Pancreas (tissue), 10 donors: ENCODE measurements at places on chromosomes 7 and 10. TPM values are rescaled to one million over a fixed set of nuclear protein-coding genes. Genes with fewer than 3 reads are reported as not detected.
A peak's percentile ranks its signal among the peaks of the same experiment; 100 is the strongest.

DNA sequence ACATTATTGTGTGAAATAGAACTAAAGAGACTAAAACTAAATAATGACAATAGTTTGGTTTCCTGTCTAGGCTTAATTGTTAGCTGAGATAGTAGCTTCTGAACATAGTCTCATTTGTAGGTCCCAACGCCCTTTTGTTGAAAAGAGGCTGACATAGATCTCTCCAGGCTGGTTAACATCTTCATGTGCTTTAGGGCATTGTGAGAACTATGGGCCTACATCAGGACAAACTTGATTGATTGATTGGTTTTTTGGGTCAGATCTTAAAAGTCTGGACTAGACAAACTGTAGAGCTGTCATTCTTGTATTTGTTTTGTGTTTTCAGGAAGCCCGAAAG is 869 bp downstream of the CHCHD1 start:
- no peaks in the 10 kb centered on the region for H3K27me3 ChIP-seq
- no peak for DNase-seq
- H3K4me1 ChIP-seq = peaks cover 24% of the 10 kb centered on the region
- no peaks in the 10 kb centered on the region for H3K36me3 ChIP-seq

GRCh38 chr7:67809586-67809985 is 813.0 kb downstream of the TYW1 start:
- H3K27me3 ChIP-seq = no peaks in the 10 kb centered on the region
- DNase-seq = no peak
- H3K27ac ChIP-seq = no peak overlapping the region

GRCh38 chr7:30429156-30429530 is 49.4 kb downstream of the NOD1 start:
- no peaks in the 10 kb centered on the region for H3K36me3 ChIP-seq
- H3K4me1 ChIP-seq = peaks cover 30% of the 10 kb centered on the region
- no peak overlapping the region for H3K27ac ChIP-seq
- no peaks in the 10 kb centered on the region for H3K27me3 ChIP-seq
- no peak overlapping the region for H3K4me3 ChIP-seq
- DNase-seq = no peak

DNA sequence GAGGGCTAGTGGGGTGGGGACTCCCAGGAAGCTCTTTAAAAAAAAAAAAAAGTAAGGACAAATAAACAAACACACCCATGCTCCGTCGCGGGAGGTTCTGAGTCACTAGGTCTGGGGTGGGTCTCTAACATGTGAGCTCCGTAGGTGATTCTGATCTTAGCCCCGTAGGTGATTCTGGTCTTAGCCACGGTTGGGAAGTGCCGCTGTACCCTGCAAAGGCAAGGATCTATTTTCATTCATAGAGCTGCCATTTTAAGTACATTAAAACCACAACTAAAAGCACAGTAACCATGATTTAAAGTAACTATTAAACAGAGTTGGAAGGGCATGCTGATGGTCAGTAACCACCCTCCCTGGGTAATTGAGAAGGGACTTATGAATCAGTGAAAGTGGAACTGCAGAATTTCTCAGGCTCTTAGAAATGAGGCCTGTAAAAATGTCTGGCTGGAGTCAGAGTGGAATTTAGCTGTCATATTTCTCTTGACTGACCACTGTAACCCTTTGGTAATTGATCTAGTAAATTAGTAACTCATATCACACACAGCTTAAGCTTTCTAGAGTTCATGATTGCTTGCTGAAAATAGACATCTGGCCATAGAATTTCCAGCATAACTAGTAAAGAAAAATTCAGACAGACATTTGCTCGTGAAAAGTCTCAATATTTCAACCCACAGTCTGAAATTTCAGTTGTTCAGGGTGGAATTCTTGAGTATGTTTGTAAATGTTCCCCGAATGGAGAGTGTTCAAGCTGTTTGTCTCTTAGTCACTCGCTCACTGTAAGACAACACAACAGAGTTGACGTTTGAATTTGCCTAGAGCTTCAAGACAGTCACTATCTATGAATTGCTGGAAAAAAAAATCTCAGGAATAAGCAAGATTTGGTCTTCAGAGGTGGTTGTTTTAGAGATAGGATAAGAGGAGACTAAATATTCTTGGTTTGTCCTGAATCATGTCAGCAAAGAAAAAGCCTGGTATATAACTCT is 34.2 kb upstream of the TCF7L2 start:
- H3K27ac ChIP-seq = peak overlapping the region; percentile 68
- H3K4me1 ChIP-seq = peaks cover 8% of the 10 kb centered on the region
- DNase-seq = peak; percentile 28
- H3K36me3 ChIP-seq = no peaks in the 10 kb centered on the region
- no peak overlapping the region for H3K4me3 ChIP-seq
- no peaks in the 10 kb centered on the region for H3K27me3 ChIP-seq

The SPDYE6 gene
- polyA plus RNA-seq = not detected

DNA sequence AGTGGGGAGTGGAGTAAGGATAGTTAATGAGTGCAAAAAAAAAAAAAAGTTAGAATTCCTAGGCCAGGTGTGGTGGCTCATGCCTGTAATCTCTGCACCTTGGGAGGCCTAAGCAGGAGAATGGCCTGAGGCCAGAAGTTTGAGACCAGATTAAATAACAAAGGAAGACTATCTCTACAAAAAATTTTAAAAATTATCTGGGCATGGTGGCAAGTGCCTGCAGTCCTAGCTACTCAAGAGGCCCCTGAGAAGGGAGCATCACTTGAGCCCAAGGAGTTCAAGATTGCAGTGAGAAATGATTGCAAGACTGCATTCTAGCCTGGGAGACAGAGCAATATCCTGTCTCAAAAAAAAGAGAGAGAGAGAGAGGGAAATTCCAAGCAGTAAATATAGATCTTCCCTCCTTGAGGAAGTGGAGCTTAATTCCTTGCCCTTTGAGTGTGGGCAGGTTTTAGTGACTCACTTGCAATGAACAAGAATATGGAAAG is 19.5 kb upstream of the CSTF2T start:
- H3K4me1 ChIP-seq = no peaks in the 10 kb centered on the region
- DNase-seq = no peak
- no peaks in the 10 kb centered on the region for H3K36me3 ChIP-seq
- no peak overlapping the region for H3K27ac ChIP-seq
- H3K27me3 ChIP-seq = no peaks in the 10 kb centered on the region

GRCh38 chr7:35313575-35313974 is 59.7 kb upstream of the TBX20 start:
- no peak for DNase-seq
- no peaks in the 10 kb centered on the region for H3K4me1 ChIP-seq
- no peaks in the 10 kb centered on the region for H3K36me3 ChIP-seq

DNA sequence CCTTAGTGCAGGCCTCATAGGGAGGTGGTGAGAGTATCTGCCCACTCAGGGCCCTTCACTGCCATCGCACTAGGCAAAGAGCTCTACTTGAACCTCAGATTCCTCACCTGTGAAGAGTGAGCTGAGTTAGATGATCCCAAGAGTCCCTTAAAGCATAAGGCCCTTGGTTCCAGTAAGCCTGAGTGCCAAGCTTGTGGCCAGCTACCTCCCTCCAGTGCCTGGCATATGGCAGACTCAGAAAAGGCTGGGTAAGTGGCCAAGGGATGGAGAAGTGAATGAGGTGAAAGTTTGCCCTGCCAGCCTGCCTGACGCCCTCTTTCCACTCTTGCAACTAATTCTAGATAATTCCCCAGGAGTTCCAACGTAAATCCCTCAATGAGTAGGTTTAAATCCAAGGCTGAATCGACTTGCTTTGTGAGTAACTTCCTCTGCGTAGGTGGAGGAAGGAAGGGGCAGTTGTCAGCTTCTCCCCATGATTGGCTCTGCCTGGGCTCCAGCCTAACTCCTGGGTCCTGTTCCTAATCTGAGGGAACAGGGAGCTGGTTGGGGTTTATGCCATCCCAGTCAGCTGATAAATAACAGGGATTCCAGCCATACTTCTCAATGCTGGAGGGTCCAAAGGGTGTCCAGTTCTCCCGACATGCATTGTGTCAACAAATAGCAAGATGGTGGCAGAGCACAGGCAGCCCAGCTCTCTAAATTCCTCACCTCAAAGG is 14.2 kb downstream of the DUSP5 start:
- no peak for DNase-seq
- no peak overlapping the region for H3K4me3 ChIP-seq
- no peaks in the 10 kb centered on the region for H3K4me1 ChIP-seq
- H3K36me3 ChIP-seq = peaks cover 8% of the 10 kb centered on the region
- no peaks in the 10 kb centered on the region for H3K27me3 ChIP-seq

- H3K4me3 ChIP-seq = no peak overlapping the region
- H3K27ac ChIP-seq = no peak overlapping the region
- no peak for DNase-seq
- H3K27me3 ChIP-seq = peaks cover 20% of the 10 kb centered on the region
- no peaks in the 10 kb centered on the region for H3K4me1 ChIP-seq
- no peaks in the 10 kb centered on the region for H3K36me3 ChIP-seq
These were observed 138.8 kb upstream of the TCERG1L start for GRCh38 chr10:131450216-131450765.

The ABCF2 gene
- polyA plus RNA-seq = 10.9 TPM

- no peaks in the 10 kb centered on the region for H3K36me3 ChIP-seq
- no peak for DNase-seq
- no peak overlapping the region for H3K4me3 ChIP-seq
These were observed 7.3 kb downstream of the FAM20C start for GRCh38 chr7:199483-200249.

DNA sequence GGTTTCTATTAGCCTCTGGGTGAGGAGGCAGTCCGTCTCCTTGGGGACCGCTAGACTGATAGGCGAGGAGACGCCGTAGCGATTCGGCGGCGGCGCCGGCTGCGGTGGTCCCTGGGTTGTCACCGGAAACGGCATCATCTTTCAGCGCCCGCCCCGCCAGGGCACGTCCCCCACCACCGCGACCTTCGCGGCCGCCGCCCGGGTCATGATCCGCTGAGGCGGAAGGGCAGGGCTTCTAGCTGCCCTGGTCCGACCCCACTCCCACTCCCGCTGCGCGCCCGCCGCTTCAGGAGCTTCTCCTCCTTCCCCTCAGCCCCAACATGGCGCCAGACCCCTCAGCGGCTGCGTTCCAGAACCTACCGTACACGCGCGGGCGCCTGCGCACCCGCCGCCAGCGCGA is at the start of gene PAPOLB:
Gene PAPOLB (minus strand): TSS at position 358 of the 400 bp plus-strand sequence. CDS start 220 bp downstream, at position 138.
- H3K27me3 ChIP-seq = peaks cover 3% of the 10 kb centered on the region
- H3K27ac ChIP-seq = no peak within 1 kb of the TSS
- no peak for DNase-seq
- no peaks in the 10 kb centered on the region for H3K4me1 ChIP-seq

DNA sequence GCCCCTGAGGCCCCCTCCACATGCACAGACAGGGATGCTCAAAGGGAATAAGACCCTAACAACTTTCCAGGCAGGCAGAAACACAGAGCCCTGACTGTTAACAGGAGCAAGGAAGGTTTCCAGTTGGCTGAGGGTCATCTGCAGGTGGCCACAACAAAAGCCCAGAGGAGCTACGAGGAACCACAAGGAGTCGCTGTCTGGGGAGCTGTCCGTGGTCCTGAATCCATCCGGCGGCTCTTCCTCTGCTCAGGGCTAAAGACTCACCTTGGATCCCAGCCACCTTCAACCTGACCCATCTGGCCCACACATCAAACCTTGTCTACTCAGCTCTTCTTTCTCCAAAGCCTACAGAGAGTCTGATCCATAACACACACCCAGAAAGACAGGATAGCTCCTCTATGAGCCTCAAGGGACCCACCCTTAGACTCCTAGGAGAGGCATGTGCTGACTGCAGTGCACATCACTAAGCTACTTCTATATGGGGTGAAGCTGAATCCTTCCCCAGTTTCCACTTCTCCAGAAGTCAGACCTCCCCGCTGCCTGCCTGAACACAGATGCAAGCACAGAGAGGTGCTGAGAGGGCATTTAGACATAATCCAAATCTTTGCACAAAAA is 104.0 kb downstream of the SLIT1 start:
- DNase-seq = peak; percentile 26
- H3K4me1 ChIP-seq = no peaks in the 10 kb centered on the region
- H3K4me3 ChIP-seq = no peak overlapping the region
- no peak overlapping the region for H3K27ac ChIP-seq

- DNase-seq = no peak
- no peaks in the 10 kb centered on the region for H3K36me3 ChIP-seq
- no peak overlapping the region for H3K4me3 ChIP-seq
These were observed 67.9 kb downstream of the ADD3 start for GRCh38 chr10:110075686-110076085.

- no peaks in the 10 kb centered on the region for H3K36me3 ChIP-seq
- DNase-seq = no peak
- H3K4me1 ChIP-seq = no peaks in the 10 kb centered on the region
These were observed 643.6 kb downstream of the IPMK start for GRCh38 chr10:57624066-57624465.

DNA sequence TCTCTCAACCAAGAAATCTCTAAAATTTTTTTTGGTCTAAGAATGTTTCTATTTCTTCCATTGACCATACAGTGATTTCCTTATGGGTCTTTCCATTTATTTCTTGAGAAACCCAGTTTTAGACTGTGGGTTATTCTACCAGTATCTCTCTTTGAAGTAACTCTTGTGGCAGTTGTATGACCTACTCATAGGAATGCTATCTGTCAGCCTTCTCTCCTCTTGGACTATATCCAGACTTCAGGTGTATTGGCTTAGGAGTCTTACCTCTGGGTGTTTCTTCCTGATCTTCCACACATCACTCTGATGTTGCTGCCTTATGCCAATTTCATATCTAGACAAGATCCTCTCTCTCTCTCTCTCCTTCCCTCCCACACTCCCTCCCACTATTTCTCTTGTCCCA is 178.1 kb downstream of the BMPER start:
- H3K4me3 ChIP-seq = no peak overlapping the region
- H3K36me3 ChIP-seq = no peaks in the 10 kb centered on the region
- H3K27me3 ChIP-seq = no peaks in the 10 kb centered on the region
- no peak for DNase-seq
- H3K4me1 ChIP-seq = no peaks in the 10 kb centered on the region
- no peak overlapping the region for H3K27ac ChIP-seq

The CALCR gene
- 0.09 TPM for polyA plus RNA-seq
